ENCODE measurements at places on chromosomes 16 and 17.

DNA sequence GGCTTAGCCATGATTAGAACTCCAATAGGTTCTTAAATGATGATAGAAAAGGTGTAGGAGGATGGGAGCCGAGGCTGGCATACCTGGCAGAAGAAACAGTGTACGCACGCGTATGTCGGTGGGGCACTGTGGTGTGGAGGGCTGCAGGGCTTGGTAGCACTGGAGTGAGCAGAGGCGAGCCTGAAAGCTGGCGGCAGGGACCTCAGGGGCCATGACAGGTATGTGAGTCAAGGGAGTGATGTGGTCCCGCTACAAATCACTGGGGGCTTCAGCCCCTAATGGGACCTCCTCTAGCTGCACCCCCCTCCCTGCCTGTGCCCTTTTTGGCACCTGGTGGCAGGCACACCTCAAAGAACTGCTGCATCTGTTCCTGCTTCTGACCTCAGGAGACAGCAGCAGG, 67.3 kb downstream of the RAI1 start:
- no peak for DNase-seq

DNA sequence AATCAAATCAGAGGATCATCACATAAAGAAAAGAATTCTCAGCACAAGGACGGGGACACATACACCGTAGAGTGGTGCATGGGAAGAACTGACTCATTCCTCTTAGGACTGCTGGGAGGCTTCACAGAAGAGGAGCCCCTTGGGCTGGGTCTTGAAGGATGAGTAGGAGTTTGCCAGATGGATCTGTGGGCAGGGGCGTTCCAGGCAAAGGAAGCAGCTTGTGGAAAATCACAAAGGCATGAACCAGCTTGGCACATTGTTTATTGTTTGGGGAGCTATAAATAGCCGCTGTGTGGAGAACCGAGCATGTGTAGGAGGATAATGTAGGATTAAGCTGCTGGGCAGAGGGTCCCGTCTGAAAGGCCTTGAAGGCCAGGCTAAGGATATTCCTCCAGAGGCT, 5.1 kb upstream of the SLC16A11 start:
- DNase-seq: no peak

- no peak for DNase-seq
Measured at GRCh38 chr16:88754912-88755744, 29.9 kb downstream of the PIEZO1 start.

DNA sequence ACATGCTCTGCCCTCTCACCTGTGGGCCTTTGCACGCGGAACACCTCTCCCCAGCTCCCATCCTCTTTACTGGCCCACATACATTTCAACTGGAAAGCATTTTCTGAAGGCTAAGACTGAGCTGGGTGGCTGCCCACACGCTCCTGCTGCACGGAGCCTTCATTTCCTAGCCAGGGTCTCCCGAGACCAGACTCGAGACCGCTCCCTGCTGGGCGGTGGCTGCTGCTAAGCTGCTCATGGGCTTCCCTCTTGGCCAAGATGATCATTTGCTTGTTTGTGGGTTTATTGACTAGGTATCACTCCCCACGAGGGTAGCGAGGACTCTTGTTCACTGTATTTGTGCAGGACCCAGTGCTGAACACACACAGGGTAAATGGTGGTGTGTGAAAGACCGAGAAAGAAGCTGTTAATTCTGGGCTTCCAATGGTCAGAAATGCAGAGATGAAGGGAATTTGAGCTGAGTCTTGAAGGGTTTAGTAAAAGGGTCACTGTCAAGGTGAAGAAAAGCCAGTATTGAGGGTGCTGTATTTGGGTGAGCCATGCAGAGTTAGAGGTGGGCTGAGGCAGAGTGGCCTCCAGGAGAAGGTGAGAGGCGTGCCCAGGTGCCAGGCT, 907 bp downstream of the TRAPPC2L start:
- DNase-seq: peak; percentile 73

DNA sequence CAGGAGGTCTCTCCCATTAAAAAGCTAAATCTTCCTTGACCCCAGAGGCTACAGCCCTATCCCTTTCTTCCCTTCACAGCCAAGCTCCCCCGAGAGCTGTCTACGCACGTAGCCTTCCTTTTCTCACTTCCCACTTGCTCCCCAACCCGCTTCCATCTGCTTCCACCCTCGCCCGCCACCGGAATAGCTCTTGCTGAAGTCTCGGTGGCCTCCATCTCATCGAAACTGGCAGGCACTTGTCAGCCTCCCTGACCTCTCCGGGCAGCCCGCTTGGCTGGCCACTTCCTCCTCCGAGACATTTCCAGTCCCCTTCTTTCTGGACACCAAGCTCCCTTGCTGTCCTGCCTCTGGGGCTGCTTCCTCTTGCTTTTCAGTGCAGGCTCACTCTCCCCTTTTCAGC, 10.7 kb upstream of the EPOP start:
- DNase-seq: peak; percentile 44

DNA sequence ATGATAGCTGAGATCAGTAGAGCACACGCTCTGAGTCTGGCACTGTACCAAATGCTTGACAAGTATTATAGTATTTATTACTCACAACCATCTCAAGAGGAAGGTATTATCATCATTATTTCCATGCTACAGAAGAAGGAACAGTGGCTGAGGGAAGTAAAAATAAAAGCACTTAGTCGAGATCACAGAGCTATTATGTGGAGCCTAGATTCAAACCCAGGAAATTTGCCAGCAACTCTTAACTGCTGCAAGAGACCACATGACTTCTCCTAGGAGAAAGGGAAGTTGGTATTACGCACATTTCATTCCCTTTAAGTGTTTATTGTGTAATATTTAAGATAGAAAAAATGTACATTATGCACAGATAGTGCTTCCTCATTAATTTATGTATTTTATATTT, 1.0 kb upstream of the RHOT1 start:
- DNase-seq: no peak

GRCh38 chr17:60392845-60393702, 1.1 kb upstream of the USP32 start:
- DNase-seq: peak; percentile 41

DNA sequence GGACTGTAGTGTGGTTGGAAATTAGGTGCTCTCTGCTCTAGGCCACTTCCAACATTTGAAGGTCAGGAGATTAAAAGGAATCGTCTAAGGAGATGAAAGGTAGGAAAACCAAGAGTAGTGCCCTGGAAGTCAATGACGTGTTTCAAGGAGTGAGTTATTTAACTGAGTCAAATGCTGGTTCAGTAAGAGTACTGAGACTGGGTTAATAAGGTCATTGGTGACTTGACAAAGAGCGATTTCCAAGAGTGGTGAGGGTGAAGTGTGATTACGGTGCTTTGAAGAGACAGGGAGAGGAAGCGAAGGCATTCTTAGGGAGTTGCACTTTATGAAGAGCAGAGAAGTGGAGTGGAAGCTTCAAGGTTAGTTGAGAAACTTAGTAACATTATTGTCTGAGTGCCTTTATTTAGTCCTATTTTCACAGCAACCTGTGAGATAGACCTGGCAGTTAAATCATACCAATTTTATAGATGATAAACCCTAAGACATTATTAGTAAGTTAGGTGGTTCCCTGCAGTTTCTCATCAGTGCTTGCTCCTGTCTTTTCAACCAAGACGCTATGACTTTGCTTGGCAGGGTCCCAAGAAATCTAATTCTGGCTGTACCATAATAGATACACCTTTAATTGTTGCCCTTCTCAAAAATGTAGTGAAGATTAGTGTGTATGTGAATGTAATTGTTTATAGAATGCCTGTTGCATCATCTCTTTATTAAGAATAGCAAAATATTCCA, 5.9 kb downstream of the ZNF207 start:
- no peak for DNase-seq

DNA sequence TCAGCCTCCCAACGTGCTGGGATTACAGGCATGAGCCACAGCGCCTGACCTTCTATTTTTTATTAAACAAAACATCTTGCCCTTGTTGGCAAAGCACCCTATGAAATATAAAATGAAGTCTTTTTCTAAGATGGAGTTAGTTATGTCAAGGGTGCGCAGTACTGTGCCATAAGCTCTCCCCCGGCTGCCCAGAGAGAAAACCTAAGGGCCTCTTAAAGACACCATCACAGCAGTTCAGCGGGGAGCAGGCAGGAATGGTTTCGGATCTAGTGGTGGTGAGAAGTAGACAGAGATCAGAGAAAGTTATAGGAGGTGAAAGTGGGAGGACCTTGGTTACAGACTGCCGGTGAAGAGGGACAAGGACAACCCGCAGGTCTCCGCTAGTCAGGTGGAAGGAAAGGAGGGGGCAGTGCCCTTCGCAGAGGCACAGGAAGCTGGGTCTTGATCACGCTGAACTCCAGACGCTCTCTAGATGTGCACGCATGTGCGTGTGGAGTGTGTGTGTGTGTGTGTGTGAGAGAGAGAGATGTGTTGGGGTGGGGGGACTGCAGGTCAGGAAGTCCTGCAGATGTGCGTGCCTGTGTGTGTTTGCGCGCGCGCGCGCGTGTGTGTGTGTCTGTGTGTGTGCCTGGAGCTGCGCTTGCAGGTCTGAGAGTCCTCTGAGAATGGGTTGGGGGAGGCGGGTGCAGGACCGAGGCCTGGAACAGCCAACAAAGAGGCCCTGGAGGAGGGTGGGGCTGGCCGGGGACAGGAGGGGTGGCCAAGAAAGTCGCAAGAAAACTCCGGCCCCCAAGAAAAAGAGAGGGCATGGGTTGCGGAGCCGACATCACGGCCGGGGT, 748 bp upstream of the CMTM3 start:
- peak; percentile 90 for DNase-seq

- no peak for DNase-seq
Measured at GRCh38 chr16:4265676-4266075, 7.1 kb downstream of the TFAP4 start.

GRCh38 chr16:83813823-83814658, 6.3 kb downstream of the HSBP1 start:
- peak; percentile 60 for DNase-seq

GRCh38 chr16:56334761-56335160, 90.6 kb downstream of the AMFR start:
- no peak for DNase-seq

DNA sequence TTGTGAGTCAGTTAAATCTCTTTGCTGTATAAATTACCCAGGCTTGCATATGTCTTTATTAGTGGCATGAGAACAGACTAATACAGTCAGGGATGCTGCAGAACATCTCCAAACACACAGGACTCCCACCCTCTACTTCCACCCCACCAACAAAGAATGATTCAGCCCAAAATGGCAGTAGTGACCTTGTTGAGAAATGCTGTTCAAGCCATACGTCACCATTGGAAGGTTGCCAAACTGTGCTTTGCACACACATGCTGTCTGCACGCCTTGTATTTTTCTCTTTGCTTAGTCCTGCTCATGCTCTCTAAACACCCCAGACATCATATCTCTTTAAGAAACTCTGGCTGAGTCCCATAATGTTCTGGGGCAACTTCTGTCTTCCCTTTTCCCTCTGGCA, 589.6 kb downstream of the WWOX start:
- DNase-seq: peak; percentile 63

- no peak for DNase-seq
Measured at GRCh38 chr16:17917316-17918019, 419.1 kb downstream of the NPIPA8 start.

GRCh38 chr16:14497245-14498082, 132.6 kb downstream of the PARN start:
- DNase-seq: no peak

DNA sequence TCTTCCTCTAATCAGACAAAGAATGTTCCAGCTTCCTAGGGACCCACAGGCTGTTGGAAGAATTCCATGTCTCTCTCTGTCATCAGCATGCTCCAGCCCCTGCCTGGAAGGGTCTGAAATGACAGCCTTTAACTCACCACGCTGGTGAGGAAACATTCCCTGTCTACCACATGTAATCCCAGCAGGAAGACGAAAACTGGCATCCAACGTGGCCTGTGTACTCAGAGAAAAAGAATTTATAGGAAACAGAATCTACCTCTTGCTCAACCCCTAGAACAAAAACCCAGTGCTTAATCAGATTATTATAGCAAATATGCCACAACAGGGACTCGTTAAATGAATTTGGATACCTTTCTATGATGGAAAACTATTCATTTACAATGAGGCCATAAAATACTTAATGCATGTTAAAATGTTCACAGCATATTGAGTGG, 147.3 kb upstream of the FOXF1 start:
- DNase-seq: no peak

- peak; percentile 50 for DNase-seq
Measured at GRCh38 chr17:80191865-80192661, 22.2 kb downstream of the CARD14 start.

GRCh38 chr16:57299009-57299718, 14.7 kb upstream of the PLLP start:
- DNase-seq: peak; percentile 78

Data from right hindlimb (tissue), 1 donor.